Right kidney (tissue), 9 donors: ENCODE measurements at places on chromosomes 3 and 15.

GRCh38 chr3:120274739-120275167, 10.3 kb downstream of the GPR156 start:
- no peak for DNase-seq

GRCh38 chr3:61051666-61052065, 199.6 kb downstream of the FHIT start:
- no peak for DNase-seq

GRCh38 chr15:72339777-72340177, 19.8 kb upstream of the CELF6 start:
- DNase-seq: peak; percentile 17

- no peak for DNase-seq
These were observed 80.1 kb upstream of the HERC1 start for GRCh38 chr15:63913786-63914315.

DNA sequence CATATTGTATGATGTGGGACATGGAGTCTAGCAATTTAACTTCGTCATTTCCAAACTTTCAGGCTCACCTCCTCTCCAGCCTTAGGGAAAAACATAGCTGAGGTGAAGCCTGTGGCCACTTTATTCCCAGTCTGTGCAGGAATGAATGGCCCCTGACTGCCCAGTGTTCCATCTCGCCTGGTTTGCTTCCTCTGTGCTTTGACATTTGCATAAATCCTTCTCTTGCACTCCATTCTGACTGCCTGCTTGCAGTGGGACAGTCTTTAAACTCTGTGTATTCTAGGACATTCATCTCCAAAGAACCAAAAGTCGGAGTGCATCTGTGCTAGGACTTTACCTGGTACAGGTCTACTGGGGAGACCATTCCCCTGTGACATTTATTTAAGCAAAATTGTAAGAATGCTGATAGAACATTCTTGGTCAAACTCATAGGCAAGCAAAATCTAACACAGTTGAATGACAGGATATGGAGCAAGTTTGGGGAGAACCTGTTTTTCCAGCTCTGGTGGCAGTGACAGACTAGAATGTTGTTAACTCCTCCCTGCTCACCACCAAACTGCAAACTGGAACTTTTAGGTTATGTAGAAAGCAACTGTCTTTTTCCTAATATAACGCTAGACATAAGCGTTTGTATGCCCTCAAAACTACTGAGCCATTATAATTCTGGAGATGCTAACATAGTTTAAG, 22.1 kb downstream of the TMED3 start:
- no peak for DNase-seq

DNA sequence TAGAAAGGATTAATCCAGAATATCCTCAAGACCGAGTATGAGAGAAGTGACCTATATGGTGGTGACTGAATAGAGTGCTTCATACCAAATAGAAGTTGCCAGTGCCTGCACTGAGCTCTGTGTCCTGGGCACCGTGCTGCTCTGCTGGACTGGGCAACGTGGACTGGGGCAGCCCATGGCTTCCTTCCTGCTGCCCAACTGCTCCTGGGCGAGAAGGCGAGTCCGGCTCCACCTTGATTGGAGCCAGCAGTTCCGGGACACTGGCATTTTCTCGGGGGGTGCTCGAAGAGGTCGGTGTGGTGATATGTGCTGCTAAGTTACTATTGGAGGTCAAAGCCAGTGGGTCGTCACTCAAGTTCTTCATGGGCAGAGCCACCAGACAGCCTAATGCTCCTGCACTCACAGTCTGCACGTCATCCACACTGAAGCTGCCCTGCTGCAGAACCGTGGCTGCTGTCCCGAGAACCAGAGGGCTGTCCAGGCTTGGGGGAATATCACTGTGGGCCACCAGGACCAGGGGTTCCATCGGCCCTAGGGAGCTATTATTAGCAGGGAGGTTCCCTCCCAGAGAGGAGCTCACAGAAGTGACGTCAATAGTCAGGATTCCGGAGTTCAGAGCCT, 14.1 kb downstream of the ZXDC start:
- DNase-seq: no peak

- no peak for DNase-seq
These were observed 30.2 kb upstream of the LCTL start for GRCh38 chr15:66595931-66596545.
